ENCODE measurements at places on chromosomes 1 and 21.

- DNase-seq: no peak
- H3K27ac ChIP-seq: no peak overlapping the region
- no peaks in the 10 kb centered on the region for H3K27me3 ChIP-seq
- no peaks in the 10 kb centered on the region for H3K36me3 ChIP-seq
Measured at GRCh38 chr1:57440096-57440495, 16.2 kb upstream of the DAB1 start.

DNA sequence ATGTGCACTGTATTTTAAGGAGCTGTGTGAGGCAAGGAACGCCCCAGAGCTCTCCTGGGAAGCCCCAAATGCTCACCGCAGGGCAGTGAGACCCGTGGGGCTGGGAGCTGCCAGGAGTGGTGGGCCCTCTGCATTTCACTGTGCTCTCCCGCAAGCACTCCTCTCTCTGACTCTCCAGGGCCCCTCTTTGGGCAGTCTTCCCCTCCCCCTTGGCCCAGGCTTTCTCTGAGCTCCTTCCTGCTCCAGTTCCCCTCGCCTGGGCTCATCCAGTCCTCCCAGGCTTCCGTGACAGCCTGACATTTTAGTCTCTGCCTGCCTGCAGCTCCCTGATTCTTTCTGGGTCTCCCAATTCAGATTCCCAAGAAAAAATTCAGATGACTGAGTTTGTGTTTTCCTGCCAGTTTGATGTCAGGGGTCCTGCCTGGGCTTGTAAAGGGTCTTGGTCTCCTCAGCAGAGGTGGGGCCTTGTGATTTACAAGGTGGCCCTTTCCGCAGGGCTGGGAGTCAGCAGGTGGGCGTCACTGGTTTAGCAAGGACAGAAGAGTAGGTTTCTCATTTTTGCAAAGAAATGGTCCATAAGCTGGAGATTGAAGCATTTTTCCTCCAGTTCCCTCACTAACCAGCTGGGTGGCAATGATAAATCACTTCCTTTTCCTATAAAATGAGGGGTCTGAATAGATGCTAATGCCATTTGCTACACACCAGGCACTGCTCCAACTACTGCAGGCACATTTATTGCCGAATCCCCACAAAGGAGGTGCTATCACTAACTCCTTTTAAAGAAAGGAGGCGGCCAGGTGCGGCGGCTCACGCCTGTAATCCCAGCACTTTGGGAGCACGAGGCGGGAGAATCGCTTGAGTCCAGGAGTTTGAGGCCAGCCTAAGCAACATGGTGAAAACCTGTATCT is 1.9 kb upstream of the CA6 start:
- H3K4me3 ChIP-seq: no peak overlapping the region
- no peak overlapping the region for H3K27ac ChIP-seq
- H3K4me1 ChIP-seq: no peaks in the 10 kb centered on the region
- no peak for DNase-seq
- H3K27me3 ChIP-seq: no peaks in the 10 kb centered on the region

- H3K4me1 ChIP-seq: no peaks in the 10 kb centered on the region
- H3K36me3 ChIP-seq: no peaks in the 10 kb centered on the region
- H3K4me3 ChIP-seq: no peak overlapping the region
- DNase-seq: no peak
Measured at GRCh38 chr21:38951095-38951730, 145.5 kb downstream of the ETS2 start.

DNA sequence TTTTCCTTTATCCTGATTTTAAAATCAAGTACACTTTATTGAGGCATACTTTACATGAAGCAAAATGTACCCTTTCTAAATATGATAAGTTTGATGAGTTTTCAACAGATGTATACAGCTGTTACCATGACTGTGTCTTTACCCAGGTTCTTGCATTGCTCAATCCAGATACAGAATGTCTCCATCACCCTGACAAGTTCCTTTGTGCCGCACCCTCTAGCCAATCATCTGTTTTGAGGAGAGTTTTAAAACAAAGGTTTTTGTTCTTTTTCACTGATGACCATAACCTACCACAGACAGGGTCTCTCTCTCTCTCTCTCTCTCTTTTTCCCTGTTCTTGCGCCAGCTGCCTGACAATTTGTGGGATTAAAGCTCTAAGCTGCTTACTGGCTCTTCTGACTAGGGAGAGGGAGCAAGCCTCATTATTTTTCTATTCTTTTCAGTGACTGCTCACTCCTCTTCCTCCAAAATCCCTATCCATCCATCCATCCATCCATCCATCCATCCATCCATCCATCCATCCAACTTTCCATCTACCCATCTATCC is 1.2 kb upstream of the KCNE1 start:
- H3K36me3 ChIP-seq: no peaks in the 10 kb centered on the region
- no peak overlapping the region for H3K4me3 ChIP-seq
- no peak for DNase-seq
- H3K4me1 ChIP-seq: no peaks in the 10 kb centered on the region
- H3K27me3 ChIP-seq: no peaks in the 10 kb centered on the region

- no peak overlapping the region for H3K4me3 ChIP-seq
- no peaks in the 10 kb centered on the region for H3K36me3 ChIP-seq
- H3K4me1 ChIP-seq: no peaks in the 10 kb centered on the region
- no peak for DNase-seq
- H3K27ac ChIP-seq: no peak overlapping the region
Measured at GRCh38 chr1:50633465-50633864, 210.2 kb upstream of the DMRTA2 start.

DNA sequence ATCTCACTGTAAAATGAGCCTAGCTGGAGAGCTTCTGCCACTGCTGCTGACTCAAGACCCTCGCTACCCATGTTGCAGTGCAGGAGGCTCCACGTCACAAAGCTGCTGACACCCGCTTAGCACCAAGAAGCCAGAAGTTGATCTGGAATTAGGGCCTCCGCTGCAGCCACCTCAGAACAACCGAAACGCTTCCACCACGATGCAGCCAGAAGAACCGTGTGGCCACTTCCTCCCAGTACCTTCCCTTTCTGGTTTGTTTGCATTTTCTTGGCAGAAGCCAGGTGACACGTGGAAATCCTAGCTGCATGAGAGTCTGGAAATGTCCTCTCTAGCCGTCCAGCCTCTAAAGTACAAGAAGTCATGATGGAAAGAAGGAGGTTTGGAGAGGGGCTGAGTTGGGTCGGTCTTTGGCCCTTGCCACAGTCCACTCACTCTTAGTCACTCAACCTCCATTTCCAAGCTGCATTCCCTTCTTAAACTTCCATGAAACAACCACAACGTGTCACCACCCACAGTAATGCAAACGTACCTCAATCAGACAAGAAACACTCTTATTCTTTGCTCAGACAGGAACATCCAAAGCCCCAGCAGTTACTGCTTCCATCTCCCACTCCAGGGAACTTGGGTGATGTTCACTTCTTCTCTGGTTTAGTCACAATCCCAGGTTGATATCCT is 10.0 kb upstream of the CDA start:
- no peak for DNase-seq
- H3K27me3 ChIP-seq: no peaks in the 10 kb centered on the region
- H3K4me3 ChIP-seq: no peak overlapping the region

DNA sequence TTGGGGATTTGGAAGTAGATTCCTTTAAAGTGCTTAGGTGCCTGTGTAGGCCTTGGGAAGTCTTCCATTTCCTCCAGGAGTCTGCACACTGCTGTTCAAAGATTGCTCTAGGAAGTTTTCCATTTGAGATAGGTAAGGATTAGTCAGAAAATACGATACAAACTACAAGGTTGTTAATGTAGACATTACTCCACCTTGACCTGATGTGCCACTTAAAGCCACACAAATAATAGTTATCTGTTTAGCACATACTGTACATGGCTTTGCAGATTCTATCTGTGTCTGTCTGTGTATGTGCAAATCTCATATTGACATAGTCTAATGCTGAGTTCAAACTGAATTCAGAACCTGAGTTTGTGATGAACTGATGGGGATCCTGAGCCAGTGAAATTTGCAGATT is 118.4 kb downstream of the RHOU start:
- H3K27ac ChIP-seq: no peak overlapping the region
- no peak for DNase-seq
- no peaks in the 10 kb centered on the region for H3K36me3 ChIP-seq
- H3K27me3 ChIP-seq: no peaks in the 10 kb centered on the region
- no peaks in the 10 kb centered on the region for H3K4me1 ChIP-seq
- no peak overlapping the region for H3K4me3 ChIP-seq

GRCh38 chr1:11927866-11928592 is 1.8 kb upstream of the KIAA2013 start:
- no peaks in the 10 kb centered on the region for H3K27me3 ChIP-seq
- H3K4me1 ChIP-seq: peaks cover 2% of the 10 kb centered on the region
- DNase-seq: no peak

DNA sequence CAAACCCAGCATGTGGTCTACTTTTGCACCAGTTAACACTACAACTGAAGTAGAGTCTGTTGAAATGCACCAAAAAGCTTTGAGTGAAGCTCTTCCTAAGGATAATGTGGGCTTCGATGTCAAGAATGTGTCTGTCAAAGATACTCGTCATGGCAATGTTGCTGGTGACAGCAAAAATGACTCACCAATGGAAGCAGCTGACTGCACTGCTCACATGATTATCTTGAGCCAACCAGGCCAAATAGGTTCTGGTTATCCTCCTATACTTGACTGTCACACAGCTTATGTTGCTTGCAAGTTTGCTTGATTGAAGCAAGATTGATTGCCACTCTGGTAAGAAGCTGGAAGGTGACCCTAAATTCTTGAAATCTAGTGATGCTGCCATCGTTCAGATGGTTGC is 85.2 kb downstream of the DENND1B start:
- H3K4me3 ChIP-seq: no peak overlapping the region
- H3K4me1 ChIP-seq: no peaks in the 10 kb centered on the region
- H3K27ac ChIP-seq: no peak overlapping the region
- H3K27me3 ChIP-seq: no peaks in the 10 kb centered on the region
- no peaks in the 10 kb centered on the region for H3K36me3 ChIP-seq
- DNase-seq: no peak

DNA sequence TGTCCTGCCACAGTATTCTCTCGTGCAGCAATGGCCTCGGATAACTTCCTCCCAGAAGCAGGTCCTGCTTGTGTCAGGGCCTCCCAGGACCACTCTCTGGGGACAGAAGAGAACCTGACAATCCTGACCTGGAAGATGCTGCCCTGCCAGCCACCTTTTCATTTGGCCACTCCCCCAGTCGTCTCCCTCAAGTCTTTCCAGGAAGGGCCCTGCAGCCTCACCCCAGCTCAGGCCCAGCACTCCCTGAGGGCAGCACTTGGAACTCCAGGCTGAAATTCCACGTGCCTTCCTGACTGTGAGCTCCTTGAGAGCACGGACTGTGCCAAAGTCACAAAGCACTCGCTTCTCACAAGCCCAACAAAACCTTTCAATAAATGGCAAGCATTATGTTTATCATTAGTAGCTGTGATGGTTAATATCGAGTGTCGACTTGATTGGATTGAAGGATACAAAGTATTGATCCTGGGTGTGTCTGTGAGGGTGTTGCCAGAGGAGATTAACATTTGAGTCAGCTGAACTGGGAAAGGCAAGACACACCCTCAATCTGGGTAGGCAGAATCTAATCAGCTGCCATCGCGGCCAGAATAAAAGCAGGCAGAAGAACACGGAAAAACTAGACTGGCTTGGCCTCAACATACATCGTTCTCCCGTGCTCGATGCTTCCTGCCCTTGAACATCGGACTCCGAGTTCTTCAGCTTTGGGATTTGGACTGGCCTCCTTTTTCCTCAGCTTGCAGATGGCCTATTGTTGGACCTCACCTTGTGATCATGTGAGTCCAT is 2.3 kb upstream of the CLEC20A start:
- H3K27ac ChIP-seq: no peak overlapping the region
- DNase-seq: no peak
- no peaks in the 10 kb centered on the region for H3K36me3 ChIP-seq
- no peaks in the 10 kb centered on the region for H3K4me1 ChIP-seq
- H3K4me3 ChIP-seq: no peak overlapping the region

- H3K27ac ChIP-seq: no peak overlapping the region
- no peak overlapping the region for H3K4me3 ChIP-seq
- H3K4me1 ChIP-seq: no peaks in the 10 kb centered on the region
- peaks cover 1% of the 10 kb centered on the region for H3K27me3 ChIP-seq
- no peak for DNase-seq
- H3K36me3 ChIP-seq: no peaks in the 10 kb centered on the region
Measured at GRCh38 chr1:200143347-200143746, 115.8 kb downstream of the NR5A2 start.

GRCh38 chr1:193525411-193525810 is 339.0 kb upstream of the B3GALT2 start:
- DNase-seq: no peak
- H3K27me3 ChIP-seq: no peaks in the 10 kb centered on the region
- no peak overlapping the region for H3K4me3 ChIP-seq
- no peak overlapping the region for H3K27ac ChIP-seq
- no peaks in the 10 kb centered on the region for H3K36me3 ChIP-seq

GRCh38 chr1:25640646-25641328 is 24.2 kb downstream of the MAN1C1 start:
- H3K27me3 ChIP-seq: no peaks in the 10 kb centered on the region
- no peak overlapping the region for H3K27ac ChIP-seq
- DNase-seq: no peak
- no peaks in the 10 kb centered on the region for H3K4me1 ChIP-seq
- no peak overlapping the region for H3K4me3 ChIP-seq

DNA sequence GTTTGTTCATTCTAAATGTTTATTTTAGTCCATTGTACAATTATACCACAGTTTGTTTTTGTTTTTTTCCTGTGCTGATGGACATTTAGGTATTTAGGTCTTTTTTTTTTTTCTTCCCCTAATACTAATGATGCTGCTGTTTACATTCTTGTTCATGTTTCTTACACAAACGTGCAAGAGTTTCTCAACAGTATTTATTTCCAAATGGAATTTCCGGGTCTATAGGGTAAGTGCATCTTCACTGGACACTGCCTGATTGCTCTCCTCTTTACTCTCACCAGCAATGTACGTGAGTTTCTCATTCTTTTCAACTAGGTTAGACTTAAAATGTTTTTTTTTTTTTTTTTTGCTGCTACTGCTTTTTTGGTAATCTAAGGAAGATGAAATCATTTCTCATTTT is 122.7 kb downstream of the PPP1R12B start:
- no peaks in the 10 kb centered on the region for H3K4me1 ChIP-seq
- H3K36me3 ChIP-seq: no peaks in the 10 kb centered on the region
- no peak overlapping the region for H3K27ac ChIP-seq
- no peaks in the 10 kb centered on the region for H3K27me3 ChIP-seq

DNA sequence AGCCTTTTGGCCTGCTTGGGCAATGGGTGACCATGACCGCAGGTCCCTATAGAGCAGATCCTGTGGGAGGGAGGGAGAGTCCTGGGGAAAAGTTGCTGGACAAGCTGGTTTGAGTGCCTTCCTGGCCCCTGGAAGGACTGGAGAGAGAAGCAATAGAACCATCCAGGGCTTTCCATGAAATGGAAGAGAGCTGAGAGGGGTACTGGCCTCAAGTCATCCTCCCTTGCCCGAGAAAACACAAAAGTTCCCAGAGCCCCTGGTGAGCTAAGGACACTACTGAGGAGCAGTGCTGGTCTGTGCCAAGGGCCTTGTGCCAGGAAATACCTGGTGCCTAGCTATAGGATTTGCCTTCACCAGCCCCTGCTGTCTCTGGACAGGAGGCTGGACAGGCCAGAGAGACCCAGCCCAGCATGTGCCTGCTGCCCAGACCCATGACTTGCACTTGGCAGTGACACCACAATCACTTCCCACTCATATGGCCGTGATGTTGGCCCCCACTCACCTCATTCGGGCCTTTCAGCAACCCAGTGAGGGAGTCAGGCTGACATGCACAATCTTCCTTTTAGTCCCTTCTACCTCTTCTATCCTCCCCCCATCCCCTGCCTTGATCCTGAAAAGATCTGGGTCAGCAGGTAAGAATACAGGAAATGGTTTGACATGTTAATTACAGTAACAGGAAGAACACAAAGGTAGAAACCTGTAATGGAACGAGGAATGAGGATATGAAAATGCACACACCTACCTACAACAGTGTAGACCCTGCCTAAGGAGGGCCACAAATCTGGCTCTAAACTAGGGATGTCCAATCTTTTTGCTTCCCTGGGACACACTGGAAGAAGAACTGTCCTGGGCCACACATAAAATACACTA is 7.0 kb downstream of the SH3BP5L start:
- no peaks in the 10 kb centered on the region for H3K27me3 ChIP-seq
- no peaks in the 10 kb centered on the region for H3K4me1 ChIP-seq
- H3K4me3 ChIP-seq: no peak overlapping the region
- no peak overlapping the region for H3K27ac ChIP-seq
